Mesothelial cell of epicardium (in vitro differentiated cells): ENCODE measurements at places on chromosomes 5 and 9.

DNA sequence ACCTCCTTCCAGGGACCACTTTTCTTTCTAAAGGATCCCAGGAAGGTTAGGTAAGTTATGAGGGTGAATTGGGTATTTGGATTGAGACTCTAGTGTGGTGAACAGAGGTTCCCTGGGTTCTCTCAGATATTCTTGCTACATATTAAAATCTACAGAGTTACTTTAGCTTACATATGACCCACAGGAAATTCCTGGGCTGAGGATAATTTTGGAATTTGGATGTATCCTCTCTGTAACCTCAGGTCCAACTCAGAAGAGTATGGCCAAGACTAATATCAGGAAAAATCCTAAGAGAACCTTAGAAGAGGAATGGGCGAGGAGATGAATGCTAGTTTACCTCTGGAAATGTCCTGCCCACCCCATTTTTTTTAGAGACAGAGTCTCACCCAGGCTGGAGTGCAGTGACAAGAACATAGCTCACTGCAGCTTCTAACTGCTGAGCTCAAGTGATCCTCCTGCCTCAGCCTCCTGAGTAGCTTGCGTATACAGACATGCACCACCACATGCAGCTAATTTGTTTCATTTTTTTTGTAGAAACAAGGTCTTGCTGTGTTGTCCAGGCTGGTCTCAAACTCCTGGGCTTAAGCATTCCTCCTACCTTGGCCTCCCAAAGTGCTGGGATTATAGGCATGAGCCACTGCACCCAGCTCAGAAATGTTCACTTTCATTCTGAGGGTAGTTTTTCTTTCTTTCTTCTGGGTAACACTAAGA, 196.4 kb downstream of the ARHGEF28 start:
- DNase-seq, result no peak

GRCh38 chr9:133821601-133822429, 83.7 kb upstream of the SARDH start:
- DNase-seq, result no peak

DNA sequence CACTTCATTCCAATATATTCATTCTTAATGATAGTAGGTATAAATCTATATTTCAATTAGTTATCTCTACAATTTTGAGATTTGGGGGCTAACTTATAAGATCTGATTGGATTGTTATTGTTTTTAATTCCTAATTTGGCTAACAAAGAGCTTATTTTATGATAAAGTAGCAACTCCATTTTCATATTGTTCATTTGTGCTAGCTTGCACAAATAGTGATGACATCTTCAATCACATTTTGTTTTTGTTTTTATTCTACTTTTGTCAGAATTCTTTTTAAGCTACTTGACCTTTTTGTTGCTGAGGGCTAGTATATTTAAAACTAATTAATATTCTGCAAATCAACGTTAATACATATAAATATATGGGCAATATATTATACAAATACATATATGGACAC, 22.8 kb downstream of the MARCHF3 start:
- DNase-seq, result no peak

GRCh38 chr5:77210964-77211690, 647 bp downstream of the PDE8B start:
- DNase-seq, result no peak

DNA sequence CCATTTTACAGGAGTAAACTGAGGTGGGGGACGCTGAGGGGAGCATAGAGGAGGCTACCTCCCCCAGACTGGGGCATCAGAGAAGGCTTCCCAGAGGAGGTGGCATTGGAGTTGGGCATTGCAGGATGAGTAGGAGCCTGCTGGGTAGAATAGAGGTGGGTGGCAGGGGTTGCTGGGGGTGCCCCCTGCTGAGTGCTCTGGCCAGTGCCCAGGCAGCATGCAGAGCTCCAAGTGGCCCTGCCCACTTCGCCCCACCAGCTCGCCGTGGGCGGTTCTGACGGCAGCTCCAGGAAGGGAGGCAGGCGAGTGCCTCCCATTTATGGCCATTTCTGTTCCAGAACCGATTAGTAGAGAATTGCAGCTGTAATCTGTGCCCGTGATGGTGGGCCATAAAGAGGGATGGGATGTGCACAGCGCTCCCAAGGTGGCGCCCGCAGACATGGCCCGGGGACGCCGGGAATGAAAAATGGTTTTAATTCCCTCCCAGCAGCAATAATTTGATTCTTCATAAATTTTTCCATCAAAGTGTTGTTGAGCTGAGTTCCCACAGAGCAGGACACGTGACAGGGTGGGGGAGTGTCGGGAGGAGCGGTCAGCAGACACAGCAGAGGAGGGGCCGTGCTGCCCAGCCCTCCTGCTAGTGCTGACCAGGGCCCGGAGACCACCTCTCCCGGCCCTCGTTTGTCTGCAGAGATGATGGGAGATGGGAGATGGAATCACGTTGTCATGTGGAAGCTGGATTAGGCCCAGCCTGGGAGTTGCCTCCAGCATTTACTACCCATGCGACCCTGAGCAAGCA, 75.5 kb downstream of the LMX1B start:
- DNase-seq, result no peak

DNA sequence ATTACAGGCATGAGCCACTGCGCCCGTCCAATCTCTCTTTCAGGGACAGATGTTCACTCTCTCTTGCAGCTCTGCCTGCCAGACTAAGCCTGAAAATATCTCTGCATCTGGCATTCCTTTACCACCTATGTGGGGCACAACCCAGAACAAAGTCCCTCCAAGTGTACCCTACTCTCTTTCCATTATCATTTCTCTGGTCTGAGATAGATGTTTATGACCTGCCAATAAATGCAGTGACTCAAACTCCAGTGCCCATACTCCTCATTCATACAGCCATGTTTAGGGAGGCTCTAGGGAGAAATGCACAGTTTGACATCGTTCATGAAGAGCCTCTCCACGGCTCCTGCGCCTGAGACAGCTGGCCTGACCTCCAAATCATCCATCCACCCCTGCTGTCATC, at the start of gene BTNL3:
Gene BTNL3 (plus strand): TSS at position 255 of the 400 bp plus-strand sequence. CDS start 183 bp downstream, outside the sequence.
- no peak for DNase-seq

GRCh38 chr5:140240987-140241706, 61.8 kb downstream of the PFDN1 start:
- DNase-seq, result peak; percentile 62

DNA sequence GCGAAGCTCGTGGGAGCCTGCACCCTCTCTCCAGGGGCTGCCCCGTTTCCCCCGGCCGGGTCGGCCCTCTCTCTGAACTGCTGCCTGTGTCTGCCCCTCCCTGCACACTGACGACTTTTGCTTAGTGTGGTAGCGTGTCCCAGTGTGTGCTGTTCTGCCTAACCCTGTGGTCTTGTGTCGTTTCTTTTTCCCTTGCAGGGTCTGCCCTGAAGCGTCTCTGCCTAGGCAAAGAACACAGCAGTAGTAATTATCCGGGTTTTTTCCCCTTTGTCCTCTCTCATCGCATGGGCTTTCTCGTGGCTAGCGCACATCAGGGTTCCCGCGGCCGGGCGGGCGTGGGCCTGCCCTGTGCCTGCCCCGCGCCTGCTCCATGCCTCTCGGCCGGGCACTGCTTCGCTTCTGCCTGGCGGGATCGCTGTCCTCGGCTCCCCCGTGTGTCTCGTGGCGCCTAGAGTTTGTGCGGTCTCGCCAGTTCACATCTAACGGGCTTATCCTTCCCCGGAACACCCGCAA, 122.7 kb downstream of the WNK2 start:
- no peak for DNase-seq
